ENCODE measurements at places on chromosomes 11 and 22. TPM values are rescaled to one million over a fixed set of nuclear protein-coding genes. Genes with fewer than 3 reads are reported as not detected.

GRCh38 chr11:119316016-119316728, 758 bp downstream of the MCAM start:
- DNase-seq = peak; percentile 59

Gene NFAM1
- total RNA-seq = 0.51 TPM

GRCh38 chr11:116333001-116333535, 439.7 kb downstream of the BUD13 start:
- DNase-seq = no peak

- DNase-seq = no peak
These were observed 62.0 kb downstream of the TBC1D22A start for GRCh38 chr22:46824344-46824909.

DNA sequence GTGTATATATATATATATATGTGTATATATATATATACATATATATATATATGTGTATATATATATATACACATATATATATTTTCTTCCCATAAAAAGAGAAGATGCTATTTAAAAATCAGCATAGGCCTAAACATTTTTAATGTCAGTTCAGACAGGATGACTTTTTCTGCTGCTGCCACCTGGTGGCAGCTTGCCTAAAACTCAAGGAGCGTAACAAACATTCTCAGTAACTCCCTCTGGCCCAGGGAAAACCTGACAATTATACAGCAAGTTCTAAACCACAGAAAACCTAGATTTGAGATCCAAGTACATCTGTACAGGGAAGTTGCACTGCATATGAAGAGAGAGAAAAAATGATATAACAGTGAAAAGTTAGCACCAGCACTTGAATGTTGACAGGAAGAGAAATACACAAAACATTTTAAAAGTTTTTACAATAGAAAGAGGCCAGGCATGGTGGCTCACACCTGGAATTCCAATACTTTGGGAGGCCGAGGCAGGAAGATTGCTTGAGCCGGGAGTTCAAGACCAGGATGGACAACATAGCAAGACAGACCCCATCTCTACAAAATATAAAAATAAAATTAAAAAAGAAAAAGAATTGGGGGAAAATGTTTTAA, 16.6 kb downstream of the OR8A1 start:
- peak; percentile 50 for DNase-seq

DNA sequence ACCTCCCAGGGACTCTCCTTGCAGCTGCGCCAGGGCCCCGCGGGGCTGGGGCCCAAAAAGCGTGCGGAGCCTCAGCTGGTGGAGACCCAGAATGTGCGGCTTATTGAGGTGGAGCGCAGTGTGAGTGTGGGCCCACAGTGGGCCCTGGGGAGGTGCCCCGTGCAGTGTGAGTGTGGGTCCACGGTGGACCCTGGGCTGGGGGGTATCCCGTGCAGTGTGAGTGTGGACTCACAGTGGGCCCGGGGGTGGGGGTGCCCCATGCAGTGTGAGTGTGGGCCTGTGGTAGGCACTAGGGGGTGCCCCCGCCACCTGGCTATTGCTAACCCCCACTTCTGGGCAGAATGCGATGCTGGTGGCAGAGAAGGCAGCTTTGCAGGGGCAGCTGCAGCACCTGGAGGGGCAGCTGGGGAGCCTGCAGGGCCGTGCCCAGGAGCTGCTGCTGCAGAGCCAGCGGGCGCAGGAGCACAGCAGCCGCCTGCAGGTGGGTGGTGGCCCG, 7.8 kb upstream of the RPS6KA4 start:
- no peak for DNase-seq

Gene EEF1G
- 1,690 TPM for total RNA-seq
